ENCODE measurements at places on chromosomes 7 and 10. TPM values are rescaled to one million over a fixed set of nuclear protein-coding genes. Genes with fewer than 3 reads are reported as not detected.

The SEMA3A gene
- total RNA-seq, result 5.2 TPM

The TRPV5 gene
- not detected for total RNA-seq

The STEAP4 gene
- total RNA-seq, result 0.06 TPM

The PCLO gene
- 1.1 TPM for total RNA-seq

The CCDC7 gene
- 0.66 TPM for total RNA-seq

The FUOM gene
- 12.4 TPM for total RNA-seq

The UNC5B gene
- 2.8 TPM for total RNA-seq

The TRIM50 gene
- not detected for total RNA-seq

The CYP2C9 gene
- total RNA-seq, result not detected

The ERVW-1 gene
- total RNA-seq, result 0.04 TPM

The SPDYE2 gene
- not detected for total RNA-seq

The LAMB1 gene
- total RNA-seq, result 118 TPM

The NRBF2 gene
- 20.4 TPM for total RNA-seq

The ARHGEF35 gene
- 0.68 TPM for total RNA-seq

The TRA2A gene
- total RNA-seq, result 81.9 TPM

The WASHC2A gene
- total RNA-seq, result 11.7 TPM

The SPAM1 gene
- total RNA-seq, result not detected

The CAMK2G gene
- 18.2 TPM for total RNA-seq

The MUC3A gene
- total RNA-seq, result 13.2 TPM

The SCD gene
- total RNA-seq, result 219 TPM

The FGFR2 gene
- 0.27 TPM for total RNA-seq

The C10orf67 gene
- 0.09 TPM for total RNA-seq

The COL1A2 gene
- not detected for total RNA-seq

The DNTT gene
- total RNA-seq, result not detected

The TCTN3 gene
- total RNA-seq, result 47.6 TPM

The GSDME gene
- 48.2 TPM for total RNA-seq

The TWIST1 gene
- 2.8 TPM for total RNA-seq

The VWDE gene
- 0.74 TPM for total RNA-seq

The PRKG1 gene
- not detected for total RNA-seq

The FGF8 gene
- not detected for total RNA-seq

The PPP1R3C gene
- 20.7 TPM for total RNA-seq

The WNT8B gene
- not detected for total RNA-seq

The SERPINE1 gene
- 1,637 TPM for total RNA-seq

Data from A549 treated with dexamethasone at 1 μM for 4 hours (cell line).